ENCODE measurements at places on chromosomes 3 and 15. TPM values are rescaled to one million over a fixed set of nuclear protein-coding genes. Genes with fewer than 3 reads are reported as not detected.
A peak's percentile ranks its signal among the peaks of the same experiment; 100 is the strongest.

The GHSR gene
- total RNA-seq: not detected

The RBPMS2 gene
- total RNA-seq: 95.2 TPM

The REC114 gene
- not detected for total RNA-seq

The SCG3 gene
- total RNA-seq: 18.3 TPM

DNA sequence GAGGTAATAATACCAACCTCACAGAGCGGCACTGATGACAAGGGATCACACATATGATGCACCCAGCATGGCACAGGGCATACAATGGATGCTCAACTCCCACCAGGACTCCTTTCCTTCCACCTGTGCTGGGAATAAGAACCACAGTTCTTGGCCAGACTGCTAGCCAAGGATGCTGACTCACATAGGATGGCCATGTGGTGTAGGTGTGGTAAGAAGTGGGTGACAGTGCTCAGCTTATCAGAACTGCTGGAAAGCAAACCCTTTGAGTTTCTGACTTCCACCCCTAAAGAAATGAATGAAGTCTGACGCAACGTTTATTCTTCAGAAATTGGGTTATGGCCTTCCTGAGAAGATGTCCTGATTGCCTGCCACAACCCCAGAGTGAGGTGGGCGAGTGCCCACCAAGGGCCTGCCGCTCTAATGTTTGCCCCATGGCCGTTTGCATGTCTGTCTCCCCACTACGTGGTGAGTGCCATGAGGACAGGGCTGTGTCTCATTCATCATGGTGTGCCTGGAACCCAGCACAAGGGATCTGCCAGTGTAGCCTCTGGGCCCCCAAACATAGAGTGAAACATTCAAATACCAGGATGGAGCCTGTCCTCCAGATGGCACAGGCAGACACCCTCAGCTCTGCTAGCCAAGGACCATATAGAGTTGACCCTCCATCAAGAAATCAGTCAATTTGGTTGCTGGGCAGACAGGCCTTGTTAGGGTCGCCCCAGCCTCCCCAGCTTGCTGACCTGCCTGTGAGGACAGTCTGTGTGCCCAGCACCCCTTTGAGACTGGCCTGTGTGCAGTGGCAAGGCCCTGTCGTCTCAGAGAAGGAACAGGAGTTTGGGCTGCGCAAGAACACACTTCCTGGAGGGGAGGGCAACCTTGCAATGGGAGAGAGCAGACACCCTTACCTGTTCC lies 57.6 kb upstream of the SLCO2A1 start:
- no peaks in the 10 kb centered on the region for H3K27me3 ChIP-seq
- H3K36me3 ChIP-seq: no peaks in the 10 kb centered on the region
- H3K4me3 ChIP-seq: no peak overlapping the region

DNA sequence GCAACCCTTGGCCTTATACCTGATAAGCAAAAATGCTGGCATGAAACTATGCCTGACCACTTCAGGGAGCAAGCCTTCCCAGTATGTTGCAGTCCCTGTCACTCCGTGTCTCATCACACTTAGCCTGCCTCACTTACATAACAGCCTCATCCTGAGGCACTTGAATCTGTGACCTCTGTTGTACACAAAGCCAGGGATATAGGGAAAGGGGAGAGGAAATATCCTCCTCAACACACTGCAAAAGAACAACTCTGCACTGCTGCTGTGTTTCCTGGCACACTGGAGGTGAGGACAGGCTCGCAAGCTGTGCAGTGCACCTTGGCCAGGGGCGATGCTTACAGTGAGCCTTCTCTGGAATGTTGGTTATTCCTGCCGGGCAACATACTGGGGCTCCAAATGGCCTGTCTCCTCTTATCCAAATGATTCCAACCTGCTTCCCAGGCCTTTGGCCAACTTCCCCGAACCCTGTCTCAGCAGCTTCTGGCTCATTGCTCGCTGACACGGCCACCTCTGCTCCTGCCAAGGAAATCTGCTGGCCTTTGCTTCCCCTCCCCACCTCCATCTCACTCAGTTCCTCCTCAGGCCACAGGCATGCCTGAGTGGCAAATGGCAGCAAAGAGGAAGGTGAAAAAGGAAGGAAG lies 109.2 kb downstream of the CD47 start:
- H3K27me3 ChIP-seq: no peaks in the 10 kb centered on the region
- H3K36me3 ChIP-seq: no peaks in the 10 kb centered on the region
- DNase-seq: peak; percentile 56
- no peaks in the 10 kb centered on the region for H3K4me1 ChIP-seq
- no peak overlapping the region for H3K27ac ChIP-seq
- no peak overlapping the region for H3K4me3 ChIP-seq

GRCh38 chr3:37814547-37814946 lies 47.1 kb upstream of the CTDSPL start:
- H3K4me3 ChIP-seq: no peak overlapping the region
- H3K4me1 ChIP-seq: peaks cover 6% of the 10 kb centered on the region
- DNase-seq: peak; percentile 33

DNA sequence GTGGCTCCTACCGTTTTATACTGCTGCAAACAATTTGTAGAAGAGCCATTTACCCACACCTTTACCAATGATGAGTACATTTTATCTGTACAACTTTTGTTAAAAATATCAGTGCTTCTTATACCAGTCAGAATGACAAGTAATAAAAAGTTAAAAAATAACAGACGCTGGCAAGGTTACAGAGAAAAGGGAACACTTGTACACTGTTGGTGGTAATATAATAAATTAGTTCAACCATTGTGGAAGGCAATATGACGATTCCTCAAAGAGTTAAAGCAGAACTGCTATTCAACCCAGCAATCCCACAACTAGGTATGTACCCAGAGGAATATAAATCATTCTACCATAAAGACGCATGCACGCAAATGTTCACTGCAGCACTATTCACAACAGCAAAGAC lies 51.9 kb downstream of the ARRDC4 start:
- H3K4me1 ChIP-seq: no peaks in the 10 kb centered on the region
- no peak overlapping the region for H3K27ac ChIP-seq
- DNase-seq: no peak

DNA sequence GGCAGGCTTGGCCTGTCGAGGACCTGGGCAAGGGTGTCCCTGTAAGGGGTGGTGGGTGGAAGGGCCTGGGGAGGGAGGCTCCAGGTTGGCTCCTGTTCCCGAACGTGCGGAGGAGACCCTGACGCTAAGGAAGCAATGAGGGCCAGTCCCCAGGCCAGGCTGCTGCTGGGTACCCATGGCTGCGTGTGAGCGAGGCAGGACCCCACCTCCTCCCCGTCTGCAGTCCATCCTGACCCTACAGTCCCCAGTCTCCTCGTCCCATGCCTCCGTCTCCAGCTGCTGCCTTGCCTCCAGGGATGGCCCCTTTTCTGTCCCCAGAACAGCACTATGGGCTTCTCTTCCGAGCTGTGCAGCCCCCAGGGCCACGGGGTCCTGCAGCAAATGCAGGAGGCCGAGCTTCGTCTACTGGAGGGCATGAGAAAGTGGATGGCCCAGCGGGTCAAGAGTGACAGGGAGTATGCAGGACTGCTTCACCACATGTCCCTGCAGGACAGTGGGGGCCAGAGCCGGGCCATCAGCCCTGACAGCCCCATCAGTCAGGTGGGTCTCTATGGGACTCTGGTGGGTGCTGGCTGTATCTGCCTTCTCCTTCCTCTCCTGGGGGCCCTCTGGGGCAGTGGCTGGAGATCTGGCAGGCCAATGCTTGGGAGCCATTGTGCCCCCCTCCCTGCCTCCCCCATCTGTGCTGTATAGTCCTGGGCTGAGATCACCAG lies 571 bp downstream of the FES start:
- peaks cover 15% of the 10 kb centered on the region for H3K4me1 ChIP-seq
- H3K36me3 ChIP-seq: peaks cover 3% of the 10 kb centered on the region
- no peaks in the 10 kb centered on the region for H3K27me3 ChIP-seq
- no peak for DNase-seq

DNA sequence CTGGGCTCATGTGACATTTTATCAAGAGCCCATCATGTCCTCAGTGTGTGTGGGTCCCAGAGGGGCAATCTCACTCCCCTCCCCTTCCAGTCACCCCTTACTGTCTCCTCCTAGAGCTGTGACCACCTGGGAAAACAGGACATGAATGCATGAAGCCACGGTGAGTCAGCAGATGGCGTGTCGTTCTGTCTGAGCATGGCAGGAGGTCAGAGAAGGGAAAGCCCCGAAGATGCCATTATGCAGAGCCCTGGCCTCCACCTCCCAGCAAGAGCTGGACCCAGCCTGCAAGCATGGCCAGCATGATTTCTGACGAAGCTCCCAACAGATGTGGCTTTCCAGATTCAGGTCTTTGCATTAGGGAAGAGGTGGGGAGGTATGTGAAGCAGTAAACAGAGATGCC lies 118.5 kb downstream of the TLE3 start:
- peak; percentile 69 for DNase-seq
- no peak overlapping the region for H3K27ac ChIP-seq
- no peak overlapping the region for H3K4me3 ChIP-seq
- peaks cover 21% of the 10 kb centered on the region for H3K27me3 ChIP-seq
- H3K36me3 ChIP-seq: no peaks in the 10 kb centered on the region

DNA sequence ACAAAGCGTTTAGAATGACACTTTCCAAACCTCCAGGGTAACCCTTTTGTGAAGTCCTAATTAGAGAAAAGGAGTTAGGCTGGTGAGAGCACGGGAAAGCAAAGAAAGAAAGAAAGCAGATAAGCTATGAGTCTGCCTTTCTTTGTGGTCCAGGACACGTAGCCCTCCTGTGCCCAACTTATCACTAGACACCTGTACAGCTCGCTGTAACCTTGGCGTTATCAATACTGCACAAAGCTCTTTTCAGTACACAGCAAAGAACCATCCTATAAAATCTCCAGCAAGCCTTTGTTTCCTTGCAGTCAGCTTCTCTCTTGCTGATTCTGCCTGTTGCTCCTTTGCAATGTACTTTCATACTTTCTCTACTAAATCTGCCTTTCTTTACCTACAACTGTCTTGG lies 6.8 kb upstream of the TAMM41 start:
- H3K4me1 ChIP-seq: no peaks in the 10 kb centered on the region
- no peak overlapping the region for H3K27ac ChIP-seq
- DNase-seq: no peak
- no peak overlapping the region for H3K4me3 ChIP-seq

DNA sequence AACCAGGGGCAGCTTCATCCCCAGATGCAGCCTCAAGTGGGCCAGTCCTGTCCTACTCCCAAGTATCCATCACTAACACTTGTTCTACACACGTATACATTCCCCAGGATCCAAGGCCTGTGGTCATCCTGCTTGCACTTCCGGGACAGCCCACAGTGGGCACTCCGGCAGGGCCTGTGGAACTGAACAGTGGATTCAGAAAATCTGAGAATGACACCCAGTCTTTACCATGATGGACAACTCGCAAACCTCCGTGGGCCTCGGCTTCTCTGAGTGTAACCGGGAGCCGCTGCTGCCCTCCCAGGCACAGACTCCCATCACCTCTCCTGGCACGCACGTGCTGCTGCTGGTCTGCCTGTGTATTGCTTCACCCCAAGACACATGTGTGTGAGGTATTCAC lies 59.6 kb downstream of the ATP10A start:
- H3K36me3 ChIP-seq: no peaks in the 10 kb centered on the region
- H3K27me3 ChIP-seq: peaks cover 3% of the 10 kb centered on the region
- H3K4me3 ChIP-seq: no peak overlapping the region
- no peak for DNase-seq

DNA sequence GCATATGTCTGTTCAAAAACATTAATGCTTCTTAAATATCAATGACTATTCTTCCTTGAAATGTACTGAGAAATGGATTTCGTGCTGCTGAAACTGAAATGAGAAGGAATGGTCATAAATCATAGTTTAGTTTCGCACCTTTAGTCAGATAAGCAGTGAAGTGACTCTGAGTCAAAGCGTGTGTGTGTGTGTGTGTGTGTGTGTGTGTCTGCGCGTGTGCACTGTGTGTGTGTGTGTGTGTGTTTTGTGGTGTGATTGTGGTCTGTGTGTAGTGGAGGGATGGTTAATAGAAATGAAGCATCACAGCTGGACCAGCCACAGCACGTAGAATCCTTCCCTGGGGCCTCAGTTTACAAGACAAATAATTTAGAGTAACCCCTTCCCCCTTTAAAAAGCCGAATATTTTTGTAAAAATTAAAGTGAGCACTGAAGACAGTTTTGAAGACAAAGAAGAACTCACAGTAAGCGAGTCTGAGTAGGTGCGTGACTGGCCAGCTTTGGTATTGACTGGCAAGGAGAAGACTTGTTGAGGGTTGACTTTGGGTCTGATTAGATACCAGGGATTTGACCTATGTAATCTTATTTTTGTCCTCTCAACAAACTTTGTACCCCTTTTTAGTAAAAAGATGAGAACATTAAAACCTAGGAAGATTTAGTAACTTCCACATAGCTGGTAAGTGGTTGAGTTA lies 202.0 kb upstream of the IL12A start:
- no peak overlapping the region for H3K4me3 ChIP-seq
- no peak for DNase-seq
- H3K27ac ChIP-seq: no peak overlapping the region

- H3K36me3 ChIP-seq: peaks cover 16% of the 10 kb centered on the region
- H3K4me1 ChIP-seq: no peaks in the 10 kb centered on the region
- no peak overlapping the region for H3K4me3 ChIP-seq
Observed at GRCh38 chr3:47008851-47009224, 29.4 kb downstream of the NBEAL2 start.

Measured in endodermal cell (in vitro differentiated cells).